ENCODE measurements at places on chromosomes 13 and 19. TPM values are rescaled to one million over a fixed set of nuclear protein-coding genes. Genes with fewer than 3 reads are reported as not detected.

Gene LRRC8E
- 17.4 TPM for total RNA-seq

Gene SIGLEC8
- not detected for total RNA-seq

Gene HCST
- 0.36 TPM for total RNA-seq

Gene MYH14
- under 0.01 TPM for total RNA-seq

Gene DNAJB1
- total RNA-seq = 65.1 TPM

Data from osteoblast (primary cell).